Sigmoid colon (tissue), 7 donors: ENCODE measurements at places on chromosomes 2 and 18. TPM values are rescaled to one million over a fixed set of nuclear protein-coding genes. Genes with fewer than 3 reads are reported as not detected.

- peak overlapping the region; percentile 42 for H3K4me3 ChIP-seq
- no peaks in the 10 kb centered on the region for H3K27me3 ChIP-seq
- DNase-seq = no peak
- peak overlapping the region; percentile 30 for H3K27ac ChIP-seq
- H3K36me3 ChIP-seq = no peaks in the 10 kb centered on the region
Observed at GRCh38 chr2:230327418-230328154, 593 bp downstream of the SP140L start.

DNA sequence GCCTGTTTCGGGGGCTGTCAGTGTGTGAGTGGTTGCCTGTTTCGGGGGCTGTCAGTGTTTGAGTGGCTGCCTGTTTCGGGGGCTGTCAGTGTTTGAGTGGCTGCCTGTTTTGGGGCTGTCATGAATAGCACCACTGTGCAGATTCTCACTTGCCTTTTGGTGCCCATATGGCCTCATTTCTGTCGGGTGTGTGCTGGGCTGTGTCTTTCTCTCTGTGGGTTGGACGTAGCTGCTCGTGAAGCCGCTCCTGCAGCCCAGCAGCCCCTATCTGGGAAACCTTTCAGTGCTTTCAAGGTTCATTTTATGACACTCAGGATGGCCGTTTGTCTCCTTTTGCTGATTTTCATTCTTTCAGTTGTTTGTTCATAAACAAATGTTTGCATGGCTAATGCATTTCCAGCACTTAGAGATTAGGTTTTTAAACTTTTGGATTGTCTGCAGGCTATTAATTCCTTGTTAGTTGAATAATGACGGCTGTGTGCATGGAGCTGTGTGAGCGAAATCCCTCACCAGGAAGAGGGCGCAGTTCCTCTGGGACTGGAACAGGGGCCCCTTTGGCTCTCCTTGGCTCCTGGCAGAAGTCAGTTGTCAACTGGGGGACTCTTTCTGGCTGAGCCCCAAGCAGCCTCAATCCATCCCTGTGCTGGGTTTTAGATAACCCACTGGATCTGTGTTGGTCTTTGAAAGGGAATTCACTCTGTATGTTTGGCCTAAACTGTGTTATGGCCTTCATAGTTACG is 10.8 kb downstream of the AGAP1 start:
- no peaks in the 10 kb centered on the region for H3K27me3 ChIP-seq
- H3K27ac ChIP-seq = no peak overlapping the region
- H3K36me3 ChIP-seq = no peaks in the 10 kb centered on the region
- no peak overlapping the region for H3K4me3 ChIP-seq
- DNase-seq = no peak
- peaks cover 41% of the 10 kb centered on the region for H3K4me1 ChIP-seq

The ALS2 gene
- 20.9 TPM for total RNA-seq

DNA sequence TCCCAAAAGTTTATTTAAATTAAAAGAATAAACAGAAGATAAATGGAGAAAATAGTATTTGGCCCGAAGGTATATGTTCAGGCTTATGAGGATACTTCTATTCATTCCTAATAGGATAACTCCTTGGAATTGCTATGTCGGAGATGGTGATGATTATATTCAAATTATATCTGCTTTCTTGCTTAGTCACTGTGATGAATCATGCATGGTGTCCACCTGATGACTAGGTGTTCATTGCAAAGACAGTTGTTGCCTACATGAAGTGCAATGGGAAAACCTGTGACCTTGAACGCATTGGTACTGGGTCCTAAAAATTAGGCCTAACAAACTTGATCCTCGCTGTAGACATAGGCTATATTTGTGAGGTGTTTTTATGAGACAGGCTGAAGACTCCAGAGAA is 617.3 kb upstream of the ZEB2 start:
- no peaks in the 10 kb centered on the region for H3K27me3 ChIP-seq
- H3K36me3 ChIP-seq = no peaks in the 10 kb centered on the region
- no peak for DNase-seq
